ENCODE measurements at places on chromosomes 4 and X.

DNA sequence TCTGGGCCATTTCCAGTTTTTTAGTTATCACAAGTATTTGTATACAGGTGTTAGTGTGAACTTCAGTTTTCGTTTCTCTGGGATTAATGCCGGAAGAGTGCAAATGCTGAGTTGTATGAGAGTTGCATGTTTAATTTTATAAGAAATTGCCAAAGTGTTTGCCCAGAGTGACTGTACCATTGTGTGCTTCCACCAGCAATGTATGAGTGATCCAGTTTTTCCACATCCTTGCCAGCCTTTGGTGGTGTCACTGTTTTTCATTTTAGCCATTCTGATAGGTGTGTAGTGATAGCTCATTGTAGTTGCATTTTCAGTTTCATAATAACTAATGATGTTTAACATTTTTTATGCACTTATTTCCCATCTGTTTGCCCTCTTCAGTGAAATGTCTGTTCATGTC is 18.4 kb downstream of the PLS3 start:
- no peak for DNase-seq

DNA sequence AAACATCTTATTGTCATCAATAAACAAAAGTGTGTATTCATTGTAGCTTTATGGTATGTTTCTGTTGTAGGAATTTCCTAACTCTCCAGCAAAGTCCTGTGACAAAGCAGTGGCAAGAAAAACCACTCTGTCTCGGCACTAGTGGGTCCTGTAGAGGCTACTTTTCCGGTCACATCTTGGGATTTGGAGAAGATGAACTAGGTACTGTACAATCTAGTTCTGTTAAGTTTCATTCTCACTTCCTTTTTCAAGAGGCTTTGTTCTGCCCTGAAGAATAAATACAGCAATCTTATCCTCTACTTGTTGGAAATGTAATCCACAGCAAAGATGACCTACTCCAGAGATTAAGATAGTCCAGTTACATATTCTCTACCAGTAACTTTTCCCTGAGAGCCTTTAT is 69.3 kb downstream of the HHIP start:
- DNase-seq: no peak

- no peak for DNase-seq
Measured at GRCh38 chr4:22014222-22014741, 65.7 kb upstream of the KCNIP4 start.

- DNase-seq: no peak
Measured at GRCh38 chr4:11912886-11913285, 484.2 kb upstream of the HS3ST1 start.

GRCh38 chr4:5266991-5267390 is 215.7 kb downstream of the STK32B start:
- no peak for DNase-seq

DNA sequence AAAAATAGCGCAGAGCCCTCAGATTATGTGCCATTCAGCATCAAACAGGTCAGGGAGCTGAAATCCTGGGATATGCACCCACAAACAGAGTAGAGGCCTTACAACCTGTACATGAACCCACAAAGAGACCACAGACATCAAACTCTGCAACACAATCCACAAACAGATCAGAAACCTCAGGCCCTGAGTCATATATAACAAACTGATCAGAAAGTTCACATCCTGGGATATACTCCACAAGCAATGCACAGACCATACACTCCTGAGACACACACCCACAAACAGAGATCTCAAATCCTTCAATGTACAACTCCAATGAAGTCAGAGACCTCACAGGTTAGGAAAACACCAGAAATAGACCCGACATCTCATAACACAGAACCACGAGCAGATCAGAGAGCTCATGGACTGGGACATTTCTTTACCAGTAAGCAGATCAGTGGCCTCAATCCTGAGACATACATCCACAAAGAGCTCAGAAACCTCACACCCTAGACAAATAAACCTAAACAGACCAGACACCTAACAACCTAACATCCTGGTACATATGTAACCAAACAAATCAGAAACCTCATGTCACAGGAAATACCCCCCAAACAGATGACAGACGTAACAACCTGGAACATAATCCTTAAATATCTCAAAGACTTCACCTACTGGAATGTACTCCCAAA is 24.2 kb downstream of the SUV39H1 start:
- DNase-seq: no peak

DNA sequence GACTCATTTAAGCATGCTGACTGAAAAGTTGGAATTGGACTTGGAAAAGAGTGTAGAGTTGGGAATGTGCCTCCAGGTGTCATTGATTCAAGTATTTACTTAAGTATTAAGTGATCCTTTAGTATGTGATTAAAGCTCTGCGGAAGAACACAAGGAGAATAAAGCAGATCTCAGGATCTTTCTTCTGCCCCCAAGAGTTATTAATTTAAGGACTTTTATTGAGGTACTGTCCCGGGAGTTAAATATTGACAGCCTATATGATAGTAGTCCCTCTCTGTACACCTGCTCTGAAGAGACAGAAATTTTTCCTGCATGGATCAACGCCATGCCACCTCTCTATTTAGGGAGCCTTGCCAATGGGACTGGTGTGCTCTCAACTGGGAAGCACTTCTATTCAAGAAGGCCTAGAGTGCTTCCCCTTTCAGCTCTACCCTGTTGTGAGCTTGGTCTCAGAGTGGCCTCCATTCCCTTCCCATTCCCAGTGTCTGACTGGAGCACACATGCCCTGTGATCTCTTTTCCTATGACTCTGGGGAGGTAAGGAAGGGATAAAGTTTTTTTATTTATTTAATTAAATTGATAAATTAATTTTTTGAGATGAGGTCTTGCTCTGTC is 75.9 kb downstream of the SHISA3 start:
- DNase-seq: no peak

DNA sequence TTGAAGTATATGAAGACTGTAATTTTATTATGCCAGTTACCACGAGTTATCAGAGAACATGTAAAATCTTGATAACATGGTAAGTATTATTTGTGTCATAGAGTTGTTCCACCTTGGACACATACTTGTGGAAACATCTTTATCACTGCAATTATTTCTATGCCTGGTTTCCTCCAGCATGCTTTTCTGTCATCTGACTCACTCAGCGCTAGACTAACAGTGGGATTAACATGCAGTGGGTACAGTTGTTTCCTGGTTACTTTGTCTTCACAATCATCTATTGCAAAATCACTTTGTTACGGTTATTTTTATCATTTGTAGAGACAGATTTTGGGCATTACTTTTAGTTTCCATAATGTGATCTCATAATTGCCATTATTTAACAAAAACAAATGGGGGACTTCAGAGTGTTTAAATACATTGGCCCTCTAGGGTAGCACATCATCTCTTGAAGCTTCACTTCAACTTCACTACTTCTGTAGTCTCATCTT is at the start of gene STATH:
Gene STATH, plus strand, starts transcription at position 441 of the 491 bp plus-strand sequence. CDS start 2,472 bp downstream, outside the sequence.
- no peak for DNase-seq

GRCh38 chr4:14967982-14968381 is 34.3 kb upstream of the CPEB2 start:
- DNase-seq: no peak

- DNase-seq: peak; percentile 75
Measured at GRCh38 chrX:153925739-153926551, at the start of gene ARHGAP4. Gene ARHGAP4 (minus strand): TSS chrX:153926264. CDS start chrX:153926202, 62 bp downstream.
